ENCODE measurements at places on chromosomes 16 and 17.

GRCh38 chr16:47416869-47417268 is 44.0 kb downstream of the ITFG1 start:
- no peak for DNase-seq

DNA sequence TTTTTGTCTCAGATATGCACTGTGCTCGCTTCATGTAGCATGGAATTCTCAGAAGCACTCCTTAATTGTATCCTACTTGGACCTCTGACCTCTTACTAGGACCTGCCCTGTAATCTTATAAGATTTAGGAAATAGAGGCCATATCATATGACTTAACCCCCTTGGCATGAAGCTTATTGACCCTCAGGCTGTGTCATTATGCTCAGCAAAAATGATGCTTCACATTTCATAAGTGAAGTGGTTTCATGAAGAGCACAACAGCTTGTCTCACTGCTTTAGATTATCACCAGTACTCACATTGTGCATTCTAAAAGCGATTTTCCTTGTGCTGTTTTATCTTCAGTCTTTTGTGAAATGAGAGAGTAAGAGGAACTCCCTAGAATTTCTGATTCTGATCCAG is 6.4 kb downstream of the PHKB start:
- DNase-seq, result no peak

DNA sequence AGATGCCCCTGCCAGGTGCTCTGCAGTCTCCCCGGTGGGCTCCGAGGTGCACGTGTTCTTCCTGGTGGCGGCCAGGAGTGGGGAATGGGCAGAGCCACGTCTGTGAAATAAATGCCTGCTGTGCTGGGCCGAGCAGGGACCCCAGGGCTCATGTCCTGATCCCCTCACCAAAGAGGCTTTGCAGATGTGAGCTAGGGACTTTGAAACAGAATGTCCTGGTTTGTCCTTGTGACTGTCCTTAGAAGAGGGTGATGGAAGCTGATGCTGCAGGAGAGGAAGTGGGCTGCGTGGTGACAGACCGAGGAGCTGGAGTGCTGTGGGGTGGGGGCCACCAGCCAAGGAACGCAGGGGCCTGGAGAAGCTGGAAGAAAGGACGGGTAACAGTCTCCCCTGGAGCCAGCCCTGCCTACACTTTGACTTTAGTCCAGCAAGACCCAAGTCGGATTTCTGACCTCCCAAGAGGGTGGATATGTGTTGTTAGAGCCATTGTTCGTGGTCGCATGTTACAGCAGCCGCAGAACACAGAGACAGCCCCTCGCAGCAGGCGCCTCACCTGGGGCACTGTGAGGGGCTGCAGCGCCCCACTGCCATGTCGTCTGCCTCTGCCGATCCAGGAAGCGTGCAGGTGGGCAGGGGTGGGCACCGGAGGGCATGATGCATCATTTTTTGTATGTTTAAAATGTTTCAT is 217.9 kb upstream of the CIBAR2 start:
- no peak for DNase-seq

DNA sequence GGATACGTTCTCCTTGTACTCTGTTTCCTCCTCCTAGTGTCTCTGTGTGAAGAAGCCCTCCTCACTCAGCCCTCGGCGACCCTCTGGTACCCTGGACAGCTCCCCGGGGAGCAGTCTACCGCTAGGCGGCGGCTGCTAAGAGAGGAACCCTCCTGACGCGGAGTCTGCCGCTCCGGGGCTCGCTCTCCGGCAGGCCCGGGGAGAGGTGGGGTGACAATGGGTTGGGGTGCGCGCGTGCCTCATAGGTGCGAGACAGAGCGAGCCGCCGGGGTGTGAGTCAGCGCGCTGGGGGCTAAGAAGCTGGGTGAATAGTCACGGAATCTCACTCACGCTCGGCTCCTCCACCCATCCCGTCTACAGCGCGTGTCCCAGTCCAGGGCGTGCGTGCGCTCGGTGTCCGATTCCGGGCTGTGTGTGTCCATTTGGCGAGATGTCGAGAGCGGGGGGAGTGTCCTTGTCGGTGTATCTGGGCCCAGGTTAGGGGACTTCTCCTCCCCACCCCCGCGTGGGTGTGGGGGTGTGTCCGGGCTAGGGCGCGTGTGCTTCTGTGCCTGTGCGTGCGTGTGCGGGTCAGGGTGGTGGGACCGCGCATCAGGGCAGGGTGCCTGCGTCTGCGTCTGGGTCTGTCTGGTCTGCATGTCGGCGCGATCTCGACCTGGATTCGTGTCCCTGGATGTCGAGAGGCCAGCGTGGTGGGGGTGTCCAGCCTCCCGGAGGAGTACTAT is 577 bp upstream of the HS3ST2 start:
- peak; percentile 23 for DNase-seq

DNA sequence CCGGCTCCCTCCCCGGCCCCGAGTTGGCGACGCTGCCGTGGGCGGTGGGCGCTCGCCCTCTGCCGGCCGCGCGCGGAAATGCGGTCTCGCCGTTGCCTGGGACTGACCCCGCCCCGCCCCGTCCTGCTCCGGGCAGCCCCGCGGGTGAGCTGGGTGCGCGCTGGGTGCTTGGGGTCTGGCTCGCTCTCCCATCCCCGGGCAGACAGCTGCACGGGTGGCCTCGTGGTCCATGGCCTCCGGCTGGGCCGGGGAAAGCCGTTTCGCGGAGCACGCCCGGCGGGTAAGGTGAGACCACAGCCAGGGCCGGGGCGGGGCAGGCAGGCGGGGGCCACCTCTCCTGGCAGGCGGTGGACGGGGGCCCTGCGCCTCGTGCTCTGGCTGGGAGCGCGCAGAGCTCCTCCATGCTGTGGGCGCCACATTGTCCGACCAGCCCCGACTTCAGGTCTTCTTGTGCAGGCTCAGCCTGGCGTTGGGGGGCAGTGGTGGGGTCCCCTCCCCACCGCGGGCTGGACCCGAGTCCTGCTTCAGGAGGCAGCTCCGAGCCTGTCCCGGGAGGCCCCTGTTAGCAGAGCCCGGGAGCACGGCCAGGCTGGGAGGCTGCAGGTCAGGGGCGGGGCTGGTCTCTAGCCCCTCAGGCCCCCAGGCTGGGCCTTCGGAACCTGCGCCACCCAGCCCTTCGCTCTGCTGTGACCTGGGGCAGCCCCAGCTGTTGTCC is 7.0 kb upstream of the C1QTNF8 start:
- peak; percentile 34 for DNase-seq

DNA sequence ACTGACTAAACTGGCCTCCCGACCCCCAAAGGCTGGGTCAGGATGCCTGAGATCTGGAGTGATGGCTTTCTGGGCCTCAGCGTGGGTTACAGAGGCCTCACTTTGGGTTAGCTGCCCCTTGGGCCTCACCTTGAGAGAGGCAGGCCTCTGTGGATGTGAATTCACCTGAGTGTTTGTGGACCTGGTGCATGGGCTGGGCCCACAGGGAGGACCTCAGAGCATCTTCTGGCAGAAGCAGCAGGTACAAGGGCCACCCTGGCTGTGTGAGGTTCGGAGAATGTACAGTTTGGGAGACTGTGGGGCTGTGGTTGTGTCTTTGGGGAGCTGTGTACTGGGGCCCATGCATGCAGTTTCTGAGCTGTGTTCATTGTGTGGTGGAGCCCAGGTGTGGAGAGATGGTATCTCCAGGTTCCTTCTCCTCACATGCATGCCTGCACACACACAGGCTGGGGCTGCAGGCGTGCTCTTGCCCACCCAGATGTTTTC is 18.3 kb downstream of the RARA start:
- DNase-seq, result no peak

DNA sequence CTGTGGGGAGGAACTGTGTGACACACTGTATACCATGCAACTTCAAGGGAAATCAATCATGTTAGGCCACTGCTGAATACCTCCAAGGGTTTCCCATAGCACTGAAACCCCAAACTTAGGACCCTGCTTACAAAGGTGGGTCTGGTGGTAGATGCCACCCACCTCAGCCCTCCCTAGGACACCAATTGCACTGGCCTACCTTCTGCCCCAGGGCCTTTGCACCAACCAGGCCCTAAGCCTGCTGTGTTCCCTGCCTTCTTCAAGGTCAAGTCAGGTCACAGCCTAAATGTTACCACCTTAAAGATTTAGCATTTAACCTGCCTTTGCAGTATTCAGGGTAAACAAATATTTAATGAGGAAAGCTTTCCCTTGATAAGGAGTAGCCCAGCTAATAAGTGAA is 185.8 kb downstream of the ZFHX3 start:
- DNase-seq, result no peak

- DNase-seq, result no peak
Observed at GRCh38 chr16:74652249-74652648, 14.4 kb downstream of the RFWD3 start.

GRCh38 chr16:19884611-19885450 is at the start of gene GPRC5B:
Gene GPRC5B (minus strand): TSS chr16:19884848. CDS start chr16:19872845, 12,003 bp downstream.
- DNase-seq, result no peak

- no peak for DNase-seq
Observed at GRCh38 chr17:17860766-17861107, 24.0 kb upstream of the SREBF1 start.

DNA sequence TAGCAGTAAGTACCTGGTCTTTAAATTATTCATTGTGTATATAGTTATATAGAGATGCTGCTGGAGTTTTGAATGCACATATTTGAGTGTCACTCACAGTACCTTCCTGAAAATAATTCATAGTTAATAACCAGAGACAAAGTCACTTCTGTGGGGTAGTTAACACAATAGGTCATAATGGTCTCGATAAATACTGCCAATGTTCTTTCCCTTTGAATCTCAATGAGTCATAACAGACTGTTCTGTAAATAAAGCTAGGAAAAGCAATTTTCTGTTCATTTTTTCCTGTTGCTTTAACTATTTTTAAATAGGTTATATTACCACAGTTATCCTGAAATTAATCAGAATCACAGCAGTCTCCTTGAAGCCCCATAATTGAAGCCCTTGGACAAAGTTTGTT is 87.2 kb downstream of the MAP2K4 start:
- no peak for DNase-seq

GRCh38 chr16:53792161-53792951 is 88.4 kb downstream of the FTO start:
- DNase-seq, result no peak

- no peak for DNase-seq
Observed at GRCh38 chr17:16444258-16444886, 29.0 kb downstream of the TRPV2 start.

- DNase-seq, result no peak
Observed at GRCh38 chr17:78196716-78197115, 9.6 kb downstream of the AFMID start.

DNA sequence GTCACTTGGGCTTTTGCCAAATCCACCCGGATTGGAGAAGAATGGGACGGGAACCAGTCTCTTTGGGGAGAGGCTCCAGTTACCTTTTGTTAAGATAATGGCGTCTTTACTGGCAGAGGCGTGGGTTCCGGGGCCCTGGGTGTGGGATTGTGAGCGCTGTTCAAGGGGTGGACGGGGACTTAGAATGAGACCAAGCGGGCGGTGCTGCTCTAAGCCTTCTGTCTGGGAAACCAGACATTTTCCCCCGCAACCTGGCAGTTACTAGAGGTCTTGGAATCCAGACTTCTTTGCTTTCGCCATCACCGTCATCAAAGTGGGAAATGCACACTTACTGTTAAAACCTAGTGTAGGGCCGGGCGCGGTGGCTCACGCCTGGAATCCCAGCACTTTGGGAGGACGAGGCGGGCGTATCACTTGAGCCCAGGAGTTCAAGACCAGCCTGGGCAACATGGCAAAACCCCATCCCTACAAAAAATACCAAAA is 706 bp downstream of the TEN1 start:
- DNase-seq, result no peak
